ENCODE measurements at places on chromosomes 12 and 14. TPM values are rescaled to one million over a fixed set of nuclear protein-coding genes. Genes with fewer than 3 reads are reported as not detected.

The NID2 gene
- total RNA-seq = 19.2 TPM

The C14orf39 gene
- total RNA-seq = not detected

The STON2 gene
- total RNA-seq = 0.91 TPM

The B4GALNT1 gene
- 37.8 TPM for total RNA-seq

The TBX3 gene
- total RNA-seq = 23.9 TPM

The TC2N gene
- 0.72 TPM for total RNA-seq

The GRIN2B gene
- total RNA-seq = 3.9 TPM

The C12orf54 gene
- total RNA-seq = not detected

The LALBA gene
- total RNA-seq = not detected

The SYNE3 gene
- total RNA-seq = 0.18 TPM

Data from A549 treated with RU486 at 1 μM for 4 hours (cell line).